GM12892 (cell line): ENCODE measurements at places on chromosomes 1 and 21.
A peak's percentile ranks its signal among the peaks of the same experiment; 100 is the strongest.

- no peak for DNase-seq
These were observed 292.8 kb upstream of the B3GALT2 start for GRCh38 chr1:193479187-193479586.

DNA sequence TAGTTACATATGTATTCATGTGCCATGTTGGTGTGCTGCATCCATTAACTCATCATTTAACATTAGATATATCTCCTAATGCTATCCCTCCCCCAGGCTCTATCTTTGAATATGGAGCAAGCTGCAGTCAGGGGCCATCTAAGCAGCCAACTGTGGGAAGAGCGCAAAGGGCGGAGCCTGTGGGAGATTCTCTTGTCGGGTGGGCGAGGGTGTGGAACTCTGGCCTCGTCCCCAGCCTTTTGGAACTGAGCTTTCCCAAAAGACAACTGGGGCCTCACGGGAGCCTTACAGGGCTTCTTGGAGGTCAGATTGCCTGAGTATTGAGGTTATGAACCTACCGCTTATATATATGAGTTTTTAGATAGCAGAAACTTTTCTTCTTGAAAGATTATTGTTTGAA is 117.2 kb downstream of the HHAT start:
- no peak for DNase-seq

- no peak for DNase-seq
These were observed 72.8 kb downstream of the NRIP1 start for GRCh38 chr21:14991957-14992356.

GRCh38 chr1:155485945-155486344 is 76.7 kb downstream of the ASH1L start:
- no peak for DNase-seq

DNA sequence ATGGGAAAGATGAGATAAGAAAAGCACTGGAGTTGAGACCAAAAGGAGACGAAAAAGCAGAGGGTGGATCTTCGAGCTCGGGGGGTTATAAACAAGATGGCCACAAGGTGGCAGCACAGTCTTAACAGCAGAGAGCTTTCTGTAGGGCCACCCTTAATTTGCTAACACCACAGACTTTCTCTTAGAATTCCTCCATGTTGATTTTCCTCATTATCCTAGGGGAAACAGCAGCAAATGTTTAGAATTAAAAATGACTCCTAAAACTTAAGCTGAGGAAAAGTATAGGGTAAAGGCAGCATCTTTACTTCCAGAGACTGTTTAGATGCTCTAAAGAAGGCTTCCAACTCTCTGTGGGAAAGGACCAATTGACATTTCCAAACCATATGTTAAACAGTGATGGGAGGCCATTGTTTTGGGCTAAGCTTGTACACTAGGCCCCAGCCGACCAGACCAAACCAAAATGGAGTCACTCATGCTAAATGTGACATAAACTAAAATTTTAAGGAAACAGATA is 2.5 kb upstream of the APOBEC4 start:
- peak; percentile 34 for DNase-seq

GRCh38 chr1:246790833-246791232 is 66.6 kb downstream of the SCCPDH start:
- no peak for DNase-seq

DNA sequence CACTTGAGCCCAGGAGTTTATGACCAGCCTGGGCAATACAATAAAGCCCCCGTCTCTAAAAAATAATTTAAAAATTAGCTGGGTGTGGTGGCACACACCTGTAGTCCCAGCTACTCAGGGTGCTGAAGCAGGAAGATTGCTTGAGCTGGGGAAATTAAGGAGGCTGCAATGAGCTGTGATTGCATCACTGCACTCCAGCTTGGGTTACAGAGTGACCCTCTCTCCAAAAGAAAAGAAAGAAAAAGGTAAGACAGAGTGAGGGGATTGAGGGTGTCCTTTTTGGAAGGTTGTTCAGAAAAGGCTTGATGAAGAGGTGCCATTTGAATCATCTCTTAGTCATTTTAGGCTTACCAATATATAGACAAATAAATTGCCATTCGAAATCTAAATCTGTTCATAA is 4.0 kb upstream of the SRRM1 start:
- no peak for DNase-seq

DNA sequence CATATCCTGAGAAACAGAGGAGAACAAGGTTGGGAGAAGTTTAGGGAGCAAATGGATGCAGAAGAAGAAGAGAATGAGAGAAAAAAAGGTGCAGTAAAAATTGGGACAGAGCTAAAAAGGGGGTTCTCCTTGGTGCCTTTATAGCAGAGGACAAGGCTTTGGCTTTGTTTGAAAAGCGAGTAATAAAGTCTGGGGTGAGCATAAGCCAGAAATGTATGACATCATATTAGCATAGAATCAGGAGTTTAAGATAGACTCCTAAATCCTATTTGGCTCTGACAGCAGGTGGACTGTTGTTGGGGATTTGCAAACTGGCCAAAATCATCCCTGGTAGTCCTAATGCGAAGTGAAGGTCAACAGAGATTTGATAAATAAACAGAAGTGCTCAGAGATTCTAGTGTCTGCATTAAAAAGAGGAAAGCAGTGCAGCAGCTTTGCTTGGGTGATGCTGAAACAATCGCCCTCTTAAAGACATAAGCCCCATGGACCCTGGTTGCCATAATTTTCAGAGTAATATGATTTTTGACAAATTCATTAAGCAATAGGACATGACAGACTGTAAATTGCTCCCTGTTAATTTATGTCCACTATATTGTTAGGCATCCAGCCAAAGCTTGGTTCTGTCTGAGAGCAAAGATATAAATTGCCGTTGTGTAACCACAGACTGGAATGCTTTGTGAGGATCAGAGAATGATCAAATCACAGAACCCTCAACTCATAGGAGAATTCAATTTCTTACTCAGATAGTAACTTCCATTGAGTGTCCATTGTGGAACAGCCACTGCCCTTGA is 385.0 kb upstream of the NFIA start:
- DNase-seq: no peak

DNA sequence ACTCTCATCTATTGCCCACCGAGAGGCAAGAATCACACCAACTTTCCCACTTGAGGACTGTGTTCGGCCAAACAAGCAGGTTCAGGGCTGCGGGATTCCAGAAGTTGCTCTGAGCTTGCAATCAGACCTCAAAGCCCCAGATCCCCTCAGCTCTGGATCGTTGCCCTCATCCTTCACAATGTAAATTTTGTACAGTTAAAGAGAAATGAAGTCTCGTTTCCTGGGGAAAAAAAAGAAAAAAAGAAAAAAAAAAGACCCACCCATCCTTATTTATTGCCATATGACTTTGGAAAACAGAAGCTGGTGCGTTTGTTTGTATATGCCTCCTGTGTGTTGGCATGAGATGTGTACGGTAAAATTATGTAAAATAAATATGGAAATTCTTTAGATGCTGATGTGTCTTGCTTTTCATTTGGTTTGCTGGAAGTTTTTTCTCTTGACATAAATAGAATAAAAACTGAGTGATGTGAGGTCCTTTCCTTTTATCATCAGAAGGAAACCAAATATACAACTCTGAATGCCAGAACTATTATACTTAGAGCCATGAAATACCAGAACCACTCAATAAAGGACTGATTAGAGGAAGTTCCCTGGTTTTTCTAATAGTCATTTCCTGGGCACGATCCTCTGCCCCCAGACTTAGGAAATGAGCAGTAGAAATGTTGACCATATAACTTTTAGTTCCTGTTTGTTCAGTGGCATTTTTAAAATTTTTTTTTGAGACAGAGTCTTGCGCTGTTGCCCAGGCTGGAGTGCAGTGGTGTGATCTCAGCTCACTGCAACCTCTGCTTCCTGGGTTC is 48.7 kb downstream of the LHX4 start:
- no peak for DNase-seq

- DNase-seq: no peak
These were observed 21.4 kb downstream of the TEX38 start for GRCh38 chr1:46692811-46693770.

DNA sequence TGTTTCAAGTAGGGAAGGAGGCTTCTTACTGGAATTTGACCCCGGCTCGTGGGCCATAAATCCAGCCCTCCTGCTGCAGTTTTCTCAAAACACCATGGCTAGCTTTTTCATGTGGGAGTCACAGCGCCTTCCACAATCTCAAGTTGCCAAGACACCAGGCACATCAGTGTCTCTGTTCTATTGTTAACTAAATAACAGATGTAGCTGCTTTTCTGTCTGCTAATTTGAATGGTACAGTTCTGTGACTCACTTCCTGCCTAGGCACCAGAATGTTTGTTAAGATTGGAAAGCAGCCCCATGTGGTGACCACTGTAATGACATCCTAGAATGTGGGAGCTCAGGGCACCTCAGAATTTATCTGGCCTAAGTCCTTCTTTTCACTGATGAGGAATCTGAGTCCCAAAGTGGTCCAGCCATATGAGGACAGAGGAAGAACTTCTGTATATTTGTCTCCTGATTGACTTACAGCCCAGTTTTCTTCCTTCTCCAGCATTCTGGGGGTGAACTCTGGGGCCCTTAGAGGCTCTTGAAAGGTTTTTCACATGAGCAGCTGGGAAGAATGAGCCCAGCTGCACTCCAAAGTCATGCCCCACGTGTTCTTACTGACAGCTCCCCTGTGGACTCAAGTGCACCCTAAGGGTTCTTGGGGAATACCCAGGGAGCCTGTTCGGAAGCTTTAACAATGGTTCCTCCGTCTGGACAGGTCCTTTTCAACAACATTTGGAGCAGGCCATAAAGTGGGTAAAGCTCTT is 27.5 kb downstream of the TRIM45 start:
- no peak for DNase-seq

DNA sequence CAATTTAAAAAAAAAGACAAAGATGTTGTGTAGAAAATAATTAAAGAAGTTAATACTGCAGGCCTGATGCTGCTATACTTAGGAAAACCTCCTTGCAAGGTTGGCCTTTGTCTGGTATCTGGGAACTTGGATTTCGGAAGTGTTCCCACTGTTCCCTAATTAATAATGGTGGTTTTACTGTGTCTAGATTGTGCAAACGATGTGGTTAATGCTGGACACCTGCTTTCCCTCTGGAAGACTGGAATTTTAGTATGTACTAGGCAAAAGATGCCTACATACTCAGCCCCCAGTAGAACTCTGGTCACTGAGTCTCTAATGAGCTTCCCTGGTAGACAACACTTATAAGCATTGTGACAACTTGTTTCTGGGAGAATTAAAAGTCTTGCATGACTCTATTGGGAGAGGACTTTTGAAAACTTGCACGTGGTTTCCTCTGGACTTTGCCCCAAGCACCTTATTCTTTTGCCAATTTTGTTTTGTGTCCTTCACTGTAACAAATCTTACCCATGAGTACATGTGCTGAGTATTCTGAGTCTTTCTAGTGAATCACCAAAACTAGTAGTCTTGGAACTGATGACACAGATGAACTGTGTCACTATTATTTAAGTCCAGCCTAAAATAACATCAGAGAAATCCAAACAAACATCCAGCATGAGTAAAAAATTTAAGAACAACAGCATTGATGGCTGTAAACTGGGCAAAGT is 40.4 kb downstream of the LIN9 start:
- DNase-seq: no peak

- DNase-seq: no peak
These were observed 202.1 kb downstream of the NCAM2 start for GRCh38 chr21:21200103-21200938.
